ENCODE measurements at places on chromosomes 11 and 22.

- DNase-seq: no peak
Measured at GRCh38 chr11:72326151-72326848, 82.3 kb upstream of the PHOX2A start.

GRCh38 chr11:103031834-103032233 is 60.1 kb downstream of the DCUN1D5 start:
- no peak for DNase-seq

DNA sequence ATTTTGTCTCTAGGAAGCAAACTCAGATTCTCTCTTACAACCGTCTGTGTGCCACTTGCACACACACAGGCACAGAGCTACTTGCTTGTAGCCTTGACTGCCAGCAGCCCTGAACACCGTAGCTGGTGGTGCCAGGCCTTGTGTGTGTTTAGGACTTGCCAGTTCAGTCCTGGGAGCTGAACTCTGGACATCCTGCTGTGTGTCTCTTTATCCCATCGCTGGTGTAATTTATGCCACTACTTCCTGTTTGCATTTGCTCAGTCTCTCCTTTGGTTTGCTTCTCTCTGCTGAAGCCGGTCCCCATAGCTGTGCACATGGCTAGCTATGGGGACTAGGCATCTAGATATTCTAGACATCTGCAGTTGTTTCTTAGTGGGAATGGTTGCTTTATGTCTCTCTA is 24.0 kb downstream of the MARK2 start:
- DNase-seq: no peak

DNA sequence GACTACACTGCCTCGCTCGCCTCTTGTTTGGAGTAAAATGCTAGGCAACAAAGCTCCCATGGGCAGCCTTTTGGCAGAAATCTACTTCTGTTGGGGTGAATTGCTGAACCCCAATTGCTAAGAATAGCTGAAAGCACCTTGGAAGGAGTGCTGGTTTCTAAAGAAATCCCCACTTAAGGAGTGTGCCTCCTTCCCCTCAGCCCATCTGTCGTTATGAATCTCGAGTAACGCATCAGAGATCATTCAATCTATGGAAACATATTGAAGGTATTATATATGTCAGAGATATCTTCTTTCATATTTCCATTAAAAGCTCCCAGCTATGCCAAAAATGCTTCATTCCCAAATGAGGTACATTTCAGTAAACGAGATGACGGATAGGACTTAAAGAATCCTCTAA is 229.6 kb upstream of the BLID start:
- no peak for DNase-seq

DNA sequence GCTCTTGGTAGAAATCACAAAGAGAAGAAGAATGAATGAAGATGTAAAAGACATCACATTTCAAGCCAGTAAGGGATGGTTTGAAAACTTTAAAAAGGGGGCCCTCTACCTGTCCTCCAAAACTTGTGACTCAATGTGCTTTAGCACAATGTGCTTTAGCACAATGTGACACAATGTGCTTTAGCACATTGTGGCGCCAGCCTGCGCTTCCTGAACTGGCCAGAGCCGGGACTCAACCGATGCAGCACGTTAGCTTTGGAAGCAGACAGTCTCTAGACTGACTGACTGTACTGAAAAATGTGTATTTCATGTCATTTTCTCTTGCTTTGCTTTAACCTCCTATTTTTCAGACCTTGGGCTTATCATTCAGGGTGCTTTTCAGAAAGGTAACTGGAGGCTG is 63.5 kb downstream of the FAM83F start:
- DNase-seq: no peak

DNA sequence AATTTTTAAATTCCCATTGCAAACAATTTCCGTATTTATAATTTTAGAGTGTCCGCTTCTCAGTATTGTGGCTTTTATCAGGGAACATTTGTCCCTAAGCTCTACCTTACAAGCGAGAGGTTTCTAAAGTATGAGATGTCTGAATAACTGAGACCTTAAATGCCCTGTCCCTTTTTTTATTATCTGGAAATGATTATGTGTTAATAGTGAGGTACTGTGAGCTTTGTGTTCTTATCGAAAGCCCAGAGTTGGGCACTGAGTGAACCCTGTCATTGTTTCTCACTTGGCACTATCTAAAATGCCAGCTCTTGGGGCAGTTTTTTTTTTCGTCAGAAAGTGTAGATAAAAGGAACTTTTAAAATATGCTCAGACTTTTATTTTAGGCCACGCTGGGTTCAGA is 9.5 kb downstream of the CTTN start:
- no peak for DNase-seq

DNA sequence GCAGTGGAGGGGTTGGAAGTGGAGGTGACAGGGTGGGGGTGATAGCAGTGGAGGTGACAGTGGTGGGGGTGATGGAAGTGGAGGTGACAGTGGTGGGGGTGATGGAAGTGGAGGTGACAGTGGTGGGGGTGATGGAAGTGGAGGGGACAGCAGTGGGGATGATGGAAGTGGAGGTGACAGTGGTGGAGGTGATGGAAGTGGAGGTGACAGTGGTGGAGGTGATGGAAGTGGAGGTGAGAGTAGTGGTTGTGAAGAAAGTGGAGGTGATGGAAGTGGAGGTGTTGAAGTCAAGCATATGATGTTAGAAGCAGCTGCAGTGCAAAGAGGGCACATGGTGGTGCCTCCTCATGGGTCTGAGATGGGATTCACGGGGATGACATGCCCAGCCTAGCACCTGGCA is 141.5 kb downstream of the CACNA1I start:
- DNase-seq: no peak

GRCh38 chr22:47218671-47219070 is 456.2 kb downstream of the TBC1D22A start:
- DNase-seq: no peak

DNA sequence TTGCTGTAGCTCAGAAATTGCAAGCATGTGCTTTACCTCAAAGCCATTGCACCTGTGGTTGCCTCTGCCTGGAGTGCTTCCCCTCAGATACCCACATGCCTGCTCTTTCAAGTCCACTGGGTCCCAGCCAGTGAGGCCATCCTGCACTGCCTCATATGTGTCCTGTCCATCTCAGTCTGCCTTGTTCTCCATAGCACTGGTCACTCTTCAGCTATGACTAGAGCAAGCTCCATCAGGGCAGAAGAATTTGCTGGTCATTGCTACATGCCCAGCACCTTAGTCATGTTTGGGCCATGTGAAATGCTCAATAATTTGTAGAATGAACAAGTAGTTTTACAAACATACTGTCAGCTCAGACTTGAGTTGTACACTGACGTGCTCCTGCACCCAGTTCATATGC is 64.4 kb upstream of the HORMAD2 start:
- DNase-seq: no peak

- no peak for DNase-seq
Measured at GRCh38 chr11:14905104-14906033, 13.3 kb upstream of the CYP2R1 start.

DNA sequence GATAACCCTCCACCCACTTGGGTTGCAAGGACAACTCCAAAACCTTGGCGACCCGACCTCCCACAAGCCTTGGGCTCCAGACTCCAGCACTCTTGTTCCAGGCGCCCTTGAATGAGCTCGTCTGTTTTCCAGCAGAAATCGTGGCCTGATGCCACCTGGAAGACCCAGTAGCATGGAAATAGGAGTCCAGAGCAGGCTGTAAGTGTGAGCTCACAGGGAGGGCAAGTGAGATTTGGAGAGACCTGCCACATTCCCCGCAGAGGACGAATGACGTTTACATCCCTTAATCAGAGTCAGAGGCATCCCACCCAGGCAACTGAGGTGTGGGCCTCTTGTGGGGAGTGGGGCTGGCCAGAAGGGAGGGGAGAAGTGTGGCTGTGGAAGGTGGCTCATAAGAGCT is 71.9 kb downstream of the LDLRAD3 start:
- DNase-seq: no peak

DNA sequence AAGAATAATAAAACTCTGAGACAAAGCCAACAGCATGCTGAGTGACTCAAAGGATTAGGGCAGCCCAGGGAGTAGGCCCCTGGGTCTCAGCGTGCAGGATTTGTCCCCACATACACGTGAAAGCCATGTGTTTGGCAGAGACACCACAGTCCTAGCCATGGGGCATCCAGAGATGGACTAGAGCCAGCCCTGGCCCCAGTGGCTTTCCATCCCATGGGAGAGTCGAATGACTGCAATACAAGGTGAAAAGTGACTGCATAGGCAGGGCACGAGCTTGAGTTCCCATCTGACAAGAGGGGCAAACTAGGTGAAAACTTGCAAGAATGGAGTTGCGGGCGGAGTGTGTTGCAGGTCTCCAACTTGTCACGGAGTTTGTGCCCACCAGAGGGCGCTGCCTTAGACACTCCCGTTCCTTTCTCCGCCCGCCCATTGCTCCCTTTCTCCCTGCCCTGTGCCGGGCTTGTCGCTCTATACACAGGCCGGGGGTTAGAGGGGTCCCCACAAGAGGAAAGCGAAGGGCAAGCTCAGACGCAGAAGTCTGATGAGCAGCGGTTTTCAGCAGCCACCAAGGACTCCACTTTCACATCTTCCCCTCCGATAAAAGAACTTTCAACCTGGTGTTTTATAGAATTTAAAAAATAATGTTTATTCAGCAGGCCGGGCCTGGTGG is 24.2 kb downstream of the TSKU start:
- DNase-seq: peak; percentile 54

DNA sequence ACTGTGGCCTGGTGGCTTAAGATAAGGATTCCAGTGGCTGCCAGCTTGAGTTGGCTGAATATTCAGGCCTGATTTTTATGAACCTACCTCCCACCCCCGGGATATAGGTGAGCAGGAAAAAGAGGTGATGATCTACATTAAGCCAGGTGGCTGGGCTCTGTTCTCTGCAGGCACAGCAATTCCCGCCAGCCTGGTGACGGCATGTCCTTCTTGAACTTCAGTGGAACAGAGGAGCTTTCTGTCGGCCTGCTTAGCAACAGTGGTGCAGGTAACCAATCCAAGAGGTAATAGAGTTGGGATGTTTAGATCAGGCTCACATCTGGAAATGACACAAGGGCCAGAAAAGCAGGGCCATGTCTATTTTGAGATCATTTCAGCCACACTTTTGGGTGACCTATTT is 68.7 kb downstream of the DEPDC5 start:
- DNase-seq: no peak

GRCh38 chr11:20363500-20364340 is at the start of gene HTATIP2:
Gene HTATIP2, plus strand, starts transcription at chr11:20363714. Its CDS starts 524 bp downstream, at chr11:20364238.
- peak; percentile 57 for DNase-seq

DNA sequence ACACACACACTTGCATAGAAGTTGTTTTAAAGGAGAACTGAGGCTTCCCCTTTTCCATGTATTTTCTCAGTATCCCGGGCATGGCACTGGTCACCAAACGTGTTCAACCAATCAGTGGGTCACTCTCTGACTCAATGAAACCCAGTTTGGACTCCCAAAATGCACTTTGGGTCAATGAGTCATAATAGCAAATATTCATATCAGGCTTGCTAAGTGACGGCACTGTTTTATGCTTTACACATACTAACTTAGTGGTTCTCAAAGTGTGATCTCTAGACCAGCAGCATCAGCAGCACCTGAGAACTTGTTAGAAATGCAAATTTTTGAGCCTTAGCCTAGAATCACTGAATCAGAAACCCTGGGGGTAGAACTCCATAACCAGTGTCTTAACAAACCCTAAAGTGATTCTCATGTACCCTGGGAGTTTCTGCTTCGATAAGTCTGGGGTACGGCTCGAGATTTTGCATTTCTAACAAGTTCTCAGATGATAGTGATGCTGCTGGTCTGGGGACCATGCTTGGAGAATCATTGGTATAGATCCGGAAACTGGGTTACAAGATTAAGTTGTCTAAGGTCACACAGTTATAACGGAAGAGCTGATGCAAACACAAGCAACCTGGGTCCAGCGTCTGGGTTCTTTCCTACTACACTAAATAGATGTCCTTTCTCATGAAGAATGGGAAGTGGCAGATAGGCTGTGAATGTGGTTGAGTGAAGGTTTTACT is 35.6 kb downstream of the ETS1 start:
- DNase-seq: no peak

- DNase-seq: no peak
Measured at GRCh38 chr11:33874433-33874832, 17.4 kb downstream of the LMO2 start.

GRCh38 chr11:130448416-130449309 is at the start of gene ADAMTS15:
Gene ADAMTS15, plus strand, starts transcription at chr11:130448645. Its CDS starts 329 bp downstream, at chr11:130448974.
- DNase-seq: peak; percentile 76

DNA sequence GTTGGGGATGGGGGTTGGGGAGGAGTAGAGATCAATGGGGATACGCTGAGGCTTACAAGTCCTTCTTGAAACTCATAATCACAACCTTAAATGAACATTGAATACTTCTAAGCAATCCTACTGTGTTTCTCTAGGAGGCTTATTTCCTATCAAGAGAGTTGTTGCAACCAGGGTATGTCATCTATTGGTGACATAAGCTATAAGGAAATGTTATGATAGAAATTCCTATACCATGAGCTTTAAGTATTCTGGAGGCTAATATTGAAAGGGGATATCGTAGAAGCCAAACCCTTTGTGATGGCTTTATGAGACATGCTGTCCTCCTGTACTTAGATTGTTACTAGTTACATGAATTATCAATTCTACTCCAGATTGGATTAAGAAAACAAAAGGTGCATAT is 72.9 kb downstream of the DKK3 start:
- no peak for DNase-seq

DNA sequence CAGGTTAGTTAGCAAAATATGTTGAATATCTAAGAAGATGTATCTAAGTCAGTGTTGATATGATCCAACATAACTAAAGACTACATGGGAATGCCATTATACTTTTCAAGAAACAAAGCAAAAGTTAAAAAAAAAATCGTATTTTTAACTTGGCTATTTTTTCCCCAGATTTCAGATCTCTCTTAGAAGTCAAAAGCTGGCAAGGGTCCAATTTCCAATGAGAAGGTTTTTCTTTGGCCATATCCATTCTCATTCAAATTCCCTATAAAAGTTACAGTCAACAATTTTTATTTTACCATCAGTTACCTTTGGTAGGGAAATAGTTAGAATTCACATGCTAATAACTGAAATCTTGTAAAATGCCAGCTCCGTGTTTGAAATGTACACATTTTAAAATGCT is 70.5 kb upstream of the FAT3 start:
- DNase-seq: no peak

DNA sequence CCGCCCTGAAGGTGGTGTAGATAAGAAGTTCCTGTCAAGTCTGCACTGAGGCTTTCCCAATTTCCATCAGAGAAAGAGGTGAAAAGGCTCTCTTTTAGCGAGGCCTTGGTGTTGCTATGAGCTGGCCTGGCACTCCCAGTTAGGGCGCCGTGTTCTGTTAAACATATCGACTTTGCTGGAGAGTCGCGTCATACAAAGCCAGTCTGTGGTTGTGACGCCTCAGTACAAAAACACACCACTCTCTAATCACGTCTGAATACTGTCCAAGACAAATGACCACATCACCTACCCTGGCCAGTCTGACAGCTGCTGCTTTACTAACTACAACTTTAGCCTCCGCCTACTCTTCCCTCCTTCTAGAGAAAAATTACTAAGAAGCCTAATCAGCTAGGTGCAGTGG is 8.0 kb upstream of the TOLLIP start:
- no peak for DNase-seq

DNA sequence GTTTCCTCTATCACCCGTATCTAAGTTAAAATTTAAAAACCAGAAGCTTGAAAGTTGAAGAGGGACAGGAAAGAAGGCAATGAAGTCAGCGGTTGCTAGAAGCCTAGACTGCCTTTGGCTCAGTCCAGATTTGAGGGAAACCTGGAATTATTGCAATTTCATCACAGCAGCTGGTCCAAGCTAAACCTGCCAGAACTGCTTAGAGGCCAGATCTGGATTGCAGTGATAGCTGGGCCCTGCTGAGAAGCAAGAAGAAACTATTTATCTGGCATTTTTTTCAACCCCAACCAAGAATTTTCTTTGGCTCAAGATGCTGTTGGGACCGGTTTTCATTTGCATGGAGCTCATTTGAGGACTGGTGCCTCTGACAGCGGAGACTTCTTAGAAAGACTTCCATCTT is 121.5 kb upstream of the TEAD1 start:
- DNase-seq: no peak
